ENCODE measurements at places on chromosomes 5 and 9.

- DNase-seq: no peak
Measured at GRCh38 chr5:37754976-37755375, 84.9 kb downstream of the GDNF start.

- no peak for DNase-seq
Measured at GRCh38 chr9:35481347-35481975, 8.4 kb upstream of the RUSC2 start.

DNA sequence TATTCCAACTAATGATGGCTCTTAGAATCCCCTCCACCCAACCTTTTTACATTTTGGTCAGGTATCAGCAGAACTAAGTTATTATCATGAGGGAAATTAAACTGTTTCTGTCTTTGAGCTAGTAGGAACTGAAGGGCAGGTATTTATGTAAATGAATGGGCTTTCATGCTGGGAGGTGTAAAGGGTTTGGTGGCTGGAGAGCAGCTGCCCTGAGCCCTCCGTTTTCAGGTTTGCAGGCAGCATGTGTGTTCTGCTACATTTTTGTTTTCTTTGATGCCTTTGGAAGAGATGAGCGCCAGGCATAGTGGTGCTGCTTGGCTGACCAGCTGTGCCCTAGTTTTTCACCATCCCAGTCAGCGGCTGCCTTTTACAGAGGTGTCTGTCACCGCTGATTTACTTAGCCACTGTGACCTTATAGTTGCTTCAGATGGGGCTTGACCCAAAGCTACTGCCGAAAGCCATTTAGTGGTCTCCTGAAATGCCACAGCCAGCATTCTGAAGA is 231.9 kb downstream of the MAST4 start:
- DNase-seq: no peak

DNA sequence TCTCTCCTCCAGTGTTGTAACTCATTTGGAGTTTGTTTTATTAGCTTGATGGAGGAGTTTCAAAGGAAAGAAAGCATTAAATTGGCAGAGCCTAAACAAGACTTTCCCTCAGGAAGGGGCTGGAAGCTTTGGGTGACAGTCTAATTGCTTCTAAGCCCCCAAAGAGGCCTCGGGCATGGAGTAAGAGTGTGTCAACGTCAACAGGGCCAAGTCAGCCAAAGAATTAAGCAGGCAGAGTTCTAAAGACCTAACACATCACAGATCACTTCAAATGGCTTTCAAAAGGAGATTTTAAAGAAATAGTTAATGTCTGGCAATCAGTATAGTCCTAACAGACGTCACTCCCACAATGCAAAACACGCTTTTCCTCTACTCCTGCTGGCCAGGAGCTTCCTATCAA is 234.5 kb downstream of the EFNA5 start:
- DNase-seq: no peak

DNA sequence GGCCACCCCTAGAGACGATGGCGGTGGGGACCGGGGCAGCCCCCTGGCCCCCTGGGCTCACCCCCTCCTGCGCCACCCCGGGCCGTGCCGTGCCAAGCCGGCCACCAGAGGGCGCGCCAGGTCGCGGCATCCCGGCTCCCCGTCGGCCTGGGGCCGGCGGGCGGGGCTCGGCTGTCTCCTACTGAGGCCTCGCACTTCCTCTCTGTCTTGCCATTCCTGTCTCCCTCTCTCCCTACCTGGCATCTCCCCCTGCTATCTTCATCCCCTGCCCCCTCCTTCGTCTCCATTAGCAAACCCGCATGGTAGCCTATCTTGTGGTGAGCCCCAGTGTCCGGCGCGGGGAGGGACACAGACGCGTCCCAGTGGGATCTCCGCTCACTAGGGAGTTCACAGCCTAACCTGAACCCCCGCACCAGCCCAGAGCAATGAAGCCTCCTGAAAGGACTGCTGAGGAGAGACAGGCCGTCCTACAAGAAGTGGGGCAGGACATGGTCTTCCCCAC is 29.8 kb upstream of the FABP6 start:
- no peak for DNase-seq

DNA sequence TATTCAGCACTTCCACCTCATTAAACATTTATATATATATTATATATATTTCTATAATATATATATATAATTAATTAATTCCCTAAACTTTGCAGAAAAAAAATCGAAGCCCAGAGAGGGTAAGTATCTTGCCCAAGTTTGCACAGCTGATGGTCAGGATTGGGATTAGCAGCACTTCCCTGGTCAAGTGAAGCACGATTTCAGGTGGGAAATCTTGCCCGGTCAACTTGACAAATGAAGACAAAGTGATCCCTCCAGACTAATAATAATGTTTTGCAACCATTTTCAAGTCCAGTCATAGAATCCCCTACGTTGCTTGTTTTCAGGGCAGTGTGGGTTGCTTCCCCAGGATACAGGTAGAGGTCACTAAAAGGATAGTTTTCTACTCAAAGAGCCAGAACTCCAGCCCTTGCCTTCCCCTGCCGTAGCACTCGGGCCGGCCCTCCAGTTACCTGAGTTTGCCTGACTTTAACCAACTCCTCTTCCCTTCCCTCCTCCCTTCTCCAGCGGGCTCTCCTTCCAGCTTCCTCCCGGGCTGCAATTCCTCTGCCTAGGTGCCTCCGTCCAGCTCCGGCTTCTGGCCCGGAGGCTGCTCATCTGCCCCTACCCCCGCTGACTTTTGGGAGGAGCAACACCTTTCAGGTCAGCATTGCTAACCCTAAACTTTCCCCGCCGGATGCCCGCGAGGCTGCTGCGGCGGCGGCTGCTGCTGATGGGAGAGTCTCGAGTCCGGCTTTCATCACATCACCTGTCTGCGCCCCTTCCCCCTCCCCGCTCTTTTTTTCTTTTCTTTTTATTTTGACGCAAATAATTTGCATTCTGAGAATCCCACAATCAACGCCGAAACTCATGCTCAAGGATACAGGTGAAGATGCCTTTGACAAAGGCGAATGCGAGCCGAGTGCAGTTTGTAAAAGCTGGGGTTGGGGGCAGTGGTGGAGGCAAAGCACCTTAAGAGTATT is 930 bp downstream of the PRLR start:
- DNase-seq: no peak

- DNase-seq: no peak
Measured at GRCh38 chr9:70616228-70616990, 202.0 kb upstream of the KLF9 start.

GRCh38 chr9:130107234-130107861 is 53.6 kb downstream of the GPR107 start:
- DNase-seq: no peak

DNA sequence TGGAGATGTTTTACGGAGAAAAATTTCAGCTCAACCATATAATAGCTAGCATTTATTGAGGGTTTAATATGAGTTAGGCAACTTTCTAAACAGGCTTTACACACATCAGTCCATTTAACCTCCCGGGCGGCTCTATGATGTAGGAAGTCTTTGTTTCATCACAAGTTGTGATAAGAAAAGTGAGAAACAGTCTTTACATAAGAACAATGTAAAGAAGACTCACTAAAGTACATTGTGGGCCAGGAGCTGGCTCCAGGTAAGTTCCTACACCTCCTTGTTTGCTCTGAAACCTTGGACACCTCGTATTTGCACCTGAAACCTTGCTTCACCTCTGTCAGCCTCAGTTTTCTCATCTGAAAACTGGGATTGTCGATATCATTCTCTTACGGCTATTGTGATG is 116.1 kb downstream of the JAKMIP2 start:
- no peak for DNase-seq

- DNase-seq: no peak
Measured at GRCh38 chr5:10735569-10736276, 25.3 kb downstream of the DAP start.

DNA sequence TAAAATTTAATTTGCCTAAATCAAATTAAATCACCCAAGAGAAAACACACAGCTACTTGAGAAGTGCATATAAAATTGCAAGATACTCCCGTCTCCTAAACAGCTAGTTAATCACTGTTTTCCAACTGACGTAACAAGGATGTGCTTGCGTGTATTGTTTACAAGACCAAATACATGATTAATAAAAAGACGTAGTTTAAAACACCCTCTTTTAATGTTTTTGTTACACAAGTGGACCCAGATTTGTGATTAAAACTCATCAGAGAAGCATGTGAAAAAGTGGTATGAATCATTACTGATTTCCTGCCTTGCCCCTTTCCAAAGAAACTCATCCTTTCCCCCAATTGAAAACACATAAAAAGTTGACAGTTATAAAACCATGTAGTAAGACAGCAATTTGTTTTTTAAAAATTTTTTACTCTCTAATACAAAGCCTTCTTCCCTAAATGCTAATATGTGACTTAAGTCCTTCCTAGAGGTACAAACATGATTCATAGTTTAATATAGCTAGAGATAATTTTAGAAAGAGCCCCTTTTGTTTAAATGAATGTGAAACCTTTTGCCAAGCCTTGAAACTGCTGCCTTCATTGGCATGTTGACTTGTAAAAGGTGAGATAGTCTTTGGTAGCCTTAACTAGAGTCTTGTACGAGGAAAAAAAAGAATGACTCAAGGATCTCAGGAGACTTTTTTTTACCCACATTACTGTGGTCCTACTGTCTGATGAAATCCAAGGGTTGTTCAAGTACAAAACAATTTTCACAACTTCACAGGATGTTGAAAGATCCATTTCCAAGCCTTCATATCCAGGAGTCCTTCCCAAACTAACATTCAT is 61.4 kb upstream of the FST start:
- no peak for DNase-seq

- no peak for DNase-seq
Measured at GRCh38 chr5:97136475-97136874, 5.9 kb downstream of the LIX1 start.

DNA sequence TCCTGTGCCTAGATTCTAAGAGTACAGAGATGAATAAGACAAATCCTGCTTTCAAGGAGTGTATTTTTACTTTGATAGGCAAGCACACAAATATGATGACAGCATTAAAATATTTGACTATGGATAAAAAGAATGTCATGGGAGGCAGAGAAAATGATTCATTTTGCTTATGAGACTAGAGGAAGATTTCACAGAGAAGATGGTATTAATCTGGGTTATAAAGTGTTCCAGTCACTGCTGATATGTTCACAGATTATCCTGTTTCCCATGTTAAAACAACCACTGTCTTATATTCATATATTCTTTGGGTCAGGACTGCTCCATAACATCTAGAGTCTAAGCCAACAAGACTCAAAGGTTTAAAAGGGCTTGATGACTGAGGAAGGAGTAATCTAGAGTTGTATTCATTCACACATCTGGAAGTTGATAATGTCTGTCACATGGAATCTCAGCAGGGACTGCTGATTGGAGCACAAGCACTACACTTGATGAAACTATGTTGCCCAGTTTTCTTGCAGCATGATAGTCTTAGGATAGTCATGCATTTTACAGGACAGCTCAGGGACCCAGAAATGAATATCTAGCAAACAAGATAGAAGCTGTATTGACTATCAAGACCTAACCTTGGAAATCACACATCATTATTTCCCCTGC is 79.3 kb downstream of the STARD4 start:
- DNase-seq: no peak

GRCh38 chr5:115419846-115420585 is 123.6 kb upstream of the CCDC112 start:
- no peak for DNase-seq

DNA sequence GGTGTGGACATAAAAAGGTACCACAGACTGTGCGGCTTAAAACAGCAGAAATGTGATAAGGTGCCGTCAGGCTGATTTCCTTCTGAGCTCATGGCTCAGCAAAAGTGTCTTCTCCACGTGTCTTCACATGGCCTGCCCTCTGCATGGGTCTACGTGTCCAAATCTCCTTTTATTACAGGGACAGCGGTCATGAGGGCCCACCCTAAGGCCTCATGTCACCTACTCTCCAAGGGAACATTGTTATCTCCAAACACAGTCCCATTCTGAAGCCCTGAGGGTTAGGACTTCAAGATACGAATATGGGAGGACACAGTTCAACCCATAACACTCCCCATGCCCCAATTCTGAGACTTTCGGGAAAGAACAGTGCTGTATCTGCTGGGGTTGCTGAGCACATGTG is 35.2 kb downstream of the COL23A1 start:
- no peak for DNase-seq

All from SIG-M5 (cell line).